ENCODE measurements at places on chromosomes 7 and 10.

DNA sequence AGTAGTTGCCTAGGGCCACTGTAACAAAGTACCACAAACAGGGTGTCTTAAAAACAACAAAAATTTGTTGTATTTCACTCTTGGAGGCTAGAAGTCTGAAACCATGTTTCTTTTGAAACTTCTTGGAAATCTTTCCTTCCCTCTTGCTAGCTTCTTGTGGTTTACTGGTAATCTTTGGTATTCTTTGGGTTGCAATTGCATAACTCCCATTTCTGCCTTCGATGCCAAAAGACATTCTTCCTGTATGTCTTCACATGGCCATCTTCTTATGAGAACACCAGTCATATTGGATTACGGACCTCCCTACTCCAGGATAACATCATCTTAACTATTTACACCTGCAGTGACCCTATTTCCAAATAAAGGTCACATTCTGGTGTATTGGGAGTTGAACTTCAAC is 357.4 kb downstream of the PPP1R3A start:
- DNase-seq = no peak

DNA sequence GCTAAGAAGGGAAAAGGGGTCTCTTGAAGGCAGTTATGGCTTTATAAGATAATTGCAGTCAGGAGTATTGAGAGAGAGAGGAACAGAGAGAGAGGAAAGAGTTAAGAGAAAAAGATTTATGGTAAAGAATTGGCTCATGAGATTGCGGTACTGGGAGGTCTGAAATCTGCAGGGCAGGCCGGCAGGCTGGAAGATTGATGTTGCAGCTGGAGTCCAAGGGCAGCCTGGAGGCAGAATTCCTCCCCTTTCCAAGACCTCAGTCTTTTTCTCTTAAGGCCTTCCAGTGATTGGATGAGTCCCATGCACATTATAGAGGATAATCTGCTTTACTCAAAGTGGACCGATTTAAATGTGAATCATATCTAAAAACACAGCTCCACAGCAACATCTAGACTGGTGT is 68.4 kb downstream of the HACD1 start:
- DNase-seq = no peak

- DNase-seq = no peak
Measured at GRCh38 chr7:124918662-124919061, 11.0 kb downstream of the POT1 start.

DNA sequence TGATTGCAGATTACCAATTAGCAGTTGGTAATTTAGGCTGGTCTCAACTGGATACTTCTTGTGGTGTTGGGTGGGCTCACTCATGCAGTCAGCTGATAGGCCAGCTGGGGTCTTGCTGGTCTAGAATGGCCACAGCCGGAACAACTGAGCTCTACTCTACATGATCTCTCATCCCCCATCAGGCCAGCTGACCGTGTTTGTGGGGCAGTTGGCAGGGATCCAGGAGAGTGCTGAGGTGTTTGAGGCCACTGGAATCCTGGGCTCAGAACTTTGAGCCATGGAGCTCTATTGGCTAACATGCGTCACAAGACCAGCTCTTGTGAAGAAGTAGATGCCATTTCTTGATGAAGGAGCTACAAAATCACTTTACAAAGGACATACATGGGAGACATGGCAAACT is 242.4 kb downstream of the GFRA1 start:
- no peak for DNase-seq

GRCh38 chr10:119406601-119407253 is 135.8 kb downstream of the RGS10 start:
- DNase-seq = no peak

GRCh38 chr7:111690364-111691111 is 128.2 kb upstream of the IMMP2L start:
- no peak for DNase-seq

DNA sequence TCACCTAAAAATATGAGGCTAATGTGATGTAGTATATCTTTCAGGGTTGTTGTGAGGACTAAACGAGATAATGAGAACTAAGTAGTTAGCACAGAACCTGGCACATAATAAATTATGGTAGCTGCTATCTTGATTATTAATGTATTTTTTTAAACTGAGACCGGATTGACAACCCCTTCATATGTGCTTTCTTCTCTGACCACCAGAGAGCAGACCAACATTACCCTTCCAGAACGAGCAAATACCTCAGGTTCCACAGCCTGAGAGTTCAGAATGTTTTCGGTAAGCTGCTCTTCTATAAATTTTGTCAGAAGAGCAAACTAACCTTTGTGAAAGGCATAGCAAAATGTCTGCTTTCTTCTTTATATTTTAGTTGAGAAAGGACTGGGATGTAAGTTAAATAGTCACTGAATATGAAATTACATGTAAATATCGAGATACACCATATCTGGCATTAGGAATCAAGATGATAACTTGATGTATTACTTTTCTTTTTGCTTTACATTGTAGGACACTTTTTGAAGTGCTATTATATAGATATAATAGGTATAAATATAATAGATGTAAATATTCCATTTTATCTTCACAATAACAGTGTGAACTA is 13.6 kb upstream of the BPGM start:
- no peak for DNase-seq

GRCh38 chr10:44394696-44395381 is 9.9 kb upstream of the CXCL12 start:
- DNase-seq = no peak

GRCh38 chr10:29228562-29228961 is 60.3 kb upstream of the LYZL1 start:
- no peak for DNase-seq

DNA sequence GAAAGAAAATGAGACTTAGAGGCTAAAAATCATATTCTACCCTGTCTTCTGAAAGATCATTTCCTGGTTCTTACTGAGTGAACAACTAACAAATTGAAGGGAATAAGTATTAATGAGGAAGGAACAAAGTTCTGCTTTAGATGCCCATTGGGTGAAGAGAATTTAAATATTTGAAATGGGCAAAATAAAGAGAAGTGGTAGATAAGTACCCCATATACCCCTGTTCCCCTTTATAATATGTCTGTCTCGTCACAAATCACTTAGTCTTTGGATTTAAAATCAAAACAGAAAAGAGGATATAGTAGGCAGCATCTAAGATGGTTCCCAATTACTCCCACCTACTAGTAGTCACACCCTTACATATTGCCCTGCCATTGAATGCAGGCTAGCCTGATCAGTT is 13.2 kb downstream of the TES start:
- DNase-seq = no peak

DNA sequence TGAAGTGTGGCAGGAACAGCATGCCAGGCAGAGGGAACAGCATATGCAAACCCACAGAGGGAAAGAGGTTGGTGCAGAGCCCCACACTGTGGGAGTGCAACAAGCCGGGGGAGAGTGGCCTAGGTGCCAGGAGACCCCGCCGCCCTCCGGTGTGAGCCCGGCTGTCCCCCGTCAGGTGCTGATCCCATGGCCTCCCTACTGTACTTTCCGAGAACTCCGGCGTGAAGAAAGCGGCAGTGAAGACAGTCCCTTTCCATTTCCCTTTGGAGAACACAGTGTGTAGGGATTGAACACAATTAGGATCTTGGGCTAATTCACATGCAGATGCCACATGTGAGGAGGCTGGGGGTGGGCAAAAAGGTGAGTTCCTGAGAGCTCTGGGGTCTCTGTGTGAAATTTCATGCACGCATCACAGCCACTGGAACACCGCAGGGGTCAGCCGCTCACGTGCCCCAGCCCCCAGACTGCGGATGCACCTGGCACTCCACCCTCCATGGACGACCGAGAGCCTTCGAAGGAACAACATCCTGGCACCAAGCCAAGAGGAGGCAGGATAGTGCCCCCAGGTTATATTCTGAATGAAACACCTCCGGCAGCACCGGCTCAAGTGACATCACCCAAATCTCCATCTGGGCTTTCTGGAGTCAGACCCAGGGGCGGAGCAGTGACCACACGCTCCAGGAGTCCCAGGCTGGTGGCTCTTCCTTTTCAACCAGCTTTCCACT is 82.1 kb upstream of the PPP2R2D start:
- no peak for DNase-seq

GRCh38 chr7:114354306-114354705 is 60.3 kb upstream of the FOXP2 start:
- DNase-seq = no peak

DNA sequence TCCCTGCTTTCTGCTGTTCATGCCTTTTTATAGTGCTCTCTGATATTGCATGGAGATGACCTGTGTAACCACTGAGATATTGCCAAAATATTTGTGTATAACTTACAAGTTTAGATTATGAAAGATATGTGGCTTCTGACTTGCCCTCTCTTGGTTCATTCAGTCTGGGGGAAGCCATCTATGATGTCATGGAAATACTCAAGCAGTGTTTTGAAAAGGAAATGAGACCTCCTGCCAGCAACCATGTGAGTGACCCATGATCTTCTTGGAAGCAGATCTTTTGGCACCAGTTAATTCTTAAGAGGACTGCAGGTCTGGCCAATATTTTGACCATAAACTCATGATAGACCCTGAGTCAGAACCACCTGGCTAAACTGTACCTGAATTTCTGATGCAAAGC is 183.0 kb downstream of the THSD7A start:
- DNase-seq = no peak

All from H54 (cell line).